Colonic mucosa (tissue), 4 donors: ENCODE measurements at places on chromosomes 3 and 15.

- no peak for DNase-seq
Observed at GRCh38 chr3:146464005-146464595, 5.3 kb downstream of the PLSCR2 start.

DNA sequence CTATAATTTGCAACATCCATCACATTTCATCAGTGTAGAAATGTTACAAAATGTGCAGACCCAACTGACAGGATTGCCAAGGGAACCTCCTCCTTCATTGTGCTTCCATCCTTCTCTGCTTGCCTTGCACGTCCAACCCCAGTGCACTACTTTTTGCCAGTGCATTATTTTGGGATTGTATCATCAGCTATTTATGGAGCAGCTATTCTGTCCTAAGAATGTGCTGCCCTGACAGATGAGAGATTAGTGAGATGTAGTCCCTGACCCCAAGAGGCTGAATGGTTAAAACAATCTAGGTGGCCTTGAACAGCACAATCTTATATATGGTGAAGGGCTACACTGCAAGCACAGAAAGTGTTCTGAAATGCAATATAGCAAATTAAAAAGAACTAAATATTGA is 935.8 kb downstream of the IGSF11 start:
- DNase-seq, result no peak

- DNase-seq, result no peak
Observed at GRCh38 chr15:41992803-41993190, 20.4 kb upstream of the EHD4 start.

DNA sequence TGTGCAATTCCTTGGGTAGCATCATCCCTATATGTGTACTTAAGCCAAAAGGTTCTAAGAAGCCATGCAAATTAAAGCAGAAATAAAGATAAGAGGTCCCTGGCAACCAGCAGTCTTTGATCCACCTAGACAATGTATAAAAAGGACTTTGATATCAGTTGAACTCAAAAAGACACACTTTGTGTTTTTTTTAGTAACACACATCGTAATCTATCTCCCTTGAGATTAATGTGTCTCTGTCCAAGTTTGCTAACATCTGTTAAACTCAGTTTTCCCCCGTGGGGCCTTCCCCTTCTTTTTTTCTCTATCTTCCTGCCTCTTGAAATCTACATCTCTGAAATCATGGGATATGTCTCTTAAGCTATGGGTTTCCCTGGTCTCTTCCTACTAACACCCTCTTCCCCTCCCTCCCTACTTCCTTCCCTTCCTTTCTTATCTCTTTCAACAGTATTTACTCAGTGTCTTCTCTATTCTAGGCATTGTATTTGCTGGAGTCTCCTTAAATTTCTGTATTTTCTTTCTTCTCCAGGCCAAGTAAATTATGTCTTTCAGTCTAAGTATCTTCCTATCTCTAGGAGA is 27.7 kb downstream of the ALDH1A2 start:
- no peak for DNase-seq

DNA sequence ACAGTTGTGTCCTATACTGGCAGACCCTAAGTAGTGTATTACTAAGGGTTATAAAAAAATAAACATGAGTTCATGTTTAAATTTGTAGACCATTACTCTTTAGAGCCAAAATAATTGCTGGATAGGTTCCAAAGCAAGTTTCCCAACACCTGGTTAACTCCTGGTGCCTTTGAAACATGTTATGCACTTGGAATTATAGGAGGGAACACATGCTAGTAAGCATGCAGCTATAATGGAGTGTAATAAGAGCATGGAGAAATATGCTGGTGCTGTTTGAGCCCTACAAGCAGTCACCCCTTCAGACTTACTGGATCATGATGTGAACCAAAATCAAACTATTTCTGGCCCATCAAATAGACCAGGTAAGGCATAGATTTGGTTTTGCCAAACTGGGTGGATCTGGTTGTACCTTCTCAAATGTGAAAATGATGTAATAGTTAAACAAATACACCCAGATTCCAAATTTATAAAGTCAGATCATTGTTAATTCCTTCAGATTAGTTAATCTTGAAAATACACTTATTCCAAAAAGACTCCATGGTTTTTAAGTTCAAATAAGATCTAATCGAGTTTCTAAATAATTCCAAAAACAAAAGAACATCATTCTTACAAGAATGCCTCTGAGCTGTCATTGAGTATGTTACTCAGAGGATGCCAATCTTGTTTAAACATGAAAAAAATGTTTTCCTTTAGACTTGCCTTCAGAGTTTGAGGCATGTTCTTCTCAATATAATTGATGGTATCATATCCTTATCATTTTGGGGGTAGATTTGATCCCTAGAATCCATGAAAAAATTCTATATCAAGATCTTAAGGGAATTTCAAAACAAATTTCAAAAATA is 69.3 kb downstream of the LRRC28 start:
- no peak for DNase-seq

DNA sequence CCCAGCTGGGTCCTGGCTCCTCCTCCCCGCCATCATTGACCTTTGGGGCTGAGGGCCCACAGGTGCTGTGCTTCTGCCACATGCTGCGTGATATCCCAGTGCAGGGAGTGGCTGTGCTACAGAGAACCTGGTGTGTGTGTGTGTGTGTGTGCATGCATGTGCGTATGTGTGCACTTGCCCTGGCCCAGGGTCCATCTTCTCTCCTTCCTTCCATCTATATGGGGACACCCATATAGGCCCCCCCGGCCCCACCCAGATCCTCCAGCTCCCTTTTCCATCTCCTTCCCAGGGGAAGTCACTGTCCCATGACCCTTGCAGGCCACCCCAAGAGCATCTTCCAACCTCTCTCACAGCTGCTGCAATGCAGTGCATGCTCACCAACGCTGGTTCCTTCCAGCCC is 12.6 kb downstream of the RASGRF1 start:
- DNase-seq, result no peak

GRCh38 chr15:90885432-90886290 is 1.4 kb downstream of the FES start:
- DNase-seq, result peak; percentile 82

- no peak for DNase-seq
Observed at GRCh38 chr3:160546727-160547126, 18.6 kb downstream of the KPNA4 start.

DNA sequence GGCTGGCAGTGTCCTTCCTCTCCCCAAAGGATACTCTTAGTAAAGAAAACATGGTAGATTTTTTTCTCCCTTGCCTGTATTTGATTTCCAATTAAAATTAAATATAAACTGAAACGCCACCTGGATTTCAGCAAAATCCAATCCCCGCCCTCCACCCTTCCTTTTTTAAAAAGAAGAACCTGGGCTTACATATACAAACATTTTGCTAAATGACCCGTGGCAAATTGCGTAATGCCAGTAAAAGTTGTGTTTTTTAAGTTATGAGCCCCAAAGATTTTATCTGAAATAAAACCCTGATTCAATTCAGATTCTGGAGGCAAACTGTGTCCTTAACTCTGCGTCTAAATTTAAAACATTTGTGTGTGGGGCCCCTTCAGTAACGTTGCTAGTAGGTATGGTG is 403.0 kb downstream of the FOXP1 start:
- no peak for DNase-seq

GRCh38 chr3:189103208-189103607 is 68.6 kb upstream of the TPRG1 start:
- no peak for DNase-seq

DNA sequence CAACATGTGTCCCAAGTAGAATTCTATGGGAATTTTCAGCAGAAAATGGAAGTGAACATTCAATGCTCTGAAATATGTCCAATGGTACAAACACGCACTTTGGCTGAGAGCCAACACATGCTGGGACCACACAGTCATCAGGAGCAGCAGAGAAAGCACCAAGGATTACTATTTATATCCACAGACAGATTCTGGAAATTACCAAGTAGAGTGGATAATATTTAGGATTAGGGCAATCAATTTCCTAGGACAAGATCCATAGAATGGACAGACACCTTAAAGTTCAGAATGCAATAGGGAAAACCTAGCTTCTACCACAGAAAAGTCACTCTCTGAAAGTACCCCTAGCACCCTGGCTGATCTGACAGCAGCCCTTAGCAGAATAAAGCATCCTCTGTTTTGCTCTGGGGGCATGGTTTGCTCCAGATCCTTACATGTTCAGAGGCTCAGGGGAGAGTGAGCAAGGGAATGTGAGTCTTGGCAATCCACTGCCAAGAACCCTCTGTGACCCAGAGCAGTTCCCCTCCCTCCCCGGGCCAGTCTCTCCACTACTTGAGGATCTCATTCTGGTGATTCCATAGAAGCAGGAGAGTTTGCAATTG is 206.0 kb upstream of the WNT5A start:
- DNase-seq, result no peak

GRCh38 chr15:60520825-60521368 is 42.0 kb upstream of the ICE2 start:
- DNase-seq, result peak; percentile 78

GRCh38 chr3:126557761-126558160 is 971 bp downstream of the C3orf22 start:
- DNase-seq, result no peak
